ENCODE measurements at places on chromosomes 12 and 14. TPM values are rescaled to one million over a fixed set of nuclear protein-coding genes. Genes with fewer than 3 reads are reported as not detected.
A peak's percentile ranks its signal among the peaks of the same experiment; 100 is the strongest.

- no peak for DNase-seq
Observed at GRCh38 chr14:88798156-88798555, 5.4 kb upstream of the EML5 start.

DNA sequence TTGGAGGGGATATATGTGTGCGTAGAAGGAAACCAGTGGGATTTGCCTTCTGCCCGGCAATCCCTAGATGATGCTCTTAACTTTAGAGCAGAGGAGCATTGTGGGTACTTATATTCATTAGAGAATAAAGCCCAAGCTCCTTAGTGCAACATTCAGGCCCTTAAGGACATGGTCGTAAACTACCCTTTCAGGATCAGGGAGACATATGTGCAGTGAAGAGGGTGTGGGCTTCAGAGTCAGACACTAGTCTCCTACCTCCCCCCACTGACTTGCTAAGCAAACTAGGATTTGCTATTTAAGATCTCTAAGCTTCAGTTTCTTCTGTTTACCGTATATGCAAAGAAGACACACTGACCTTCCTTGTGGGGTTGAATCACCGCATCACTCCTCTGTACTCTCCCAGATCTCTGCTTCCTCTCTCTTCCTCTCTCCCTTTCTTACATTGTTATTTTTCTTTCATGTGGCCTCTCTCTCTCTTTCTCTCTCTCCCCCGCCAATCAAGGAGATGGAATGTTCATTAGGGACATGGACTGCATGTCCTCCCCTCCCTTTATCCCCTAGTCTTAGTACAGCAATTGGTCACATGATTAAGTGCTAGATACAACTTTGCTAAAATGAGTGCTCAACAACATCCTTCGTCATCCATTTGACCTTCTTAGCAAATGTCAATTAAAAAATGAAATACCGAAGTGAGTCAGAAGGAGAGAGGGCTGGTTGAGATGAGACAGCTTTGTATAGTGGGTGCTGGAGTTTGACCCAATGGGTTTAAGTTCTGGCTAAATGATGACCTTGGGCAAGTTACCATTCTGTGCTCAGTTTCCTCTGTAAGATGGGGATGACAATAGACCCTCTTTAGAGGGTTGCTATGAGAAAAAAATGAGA is 91.7 kb downstream of the TMX1 start:
- DNase-seq: no peak

AVPR1A gene
- polyA plus RNA-seq: 5.8 TPM

EIF5 gene
- polyA plus RNA-seq: 196 TPM

GRCh38 chr14:59159169-59159568 is 29.3 kb upstream of the DAAM1 start:
- DNase-seq: no peak

DNA sequence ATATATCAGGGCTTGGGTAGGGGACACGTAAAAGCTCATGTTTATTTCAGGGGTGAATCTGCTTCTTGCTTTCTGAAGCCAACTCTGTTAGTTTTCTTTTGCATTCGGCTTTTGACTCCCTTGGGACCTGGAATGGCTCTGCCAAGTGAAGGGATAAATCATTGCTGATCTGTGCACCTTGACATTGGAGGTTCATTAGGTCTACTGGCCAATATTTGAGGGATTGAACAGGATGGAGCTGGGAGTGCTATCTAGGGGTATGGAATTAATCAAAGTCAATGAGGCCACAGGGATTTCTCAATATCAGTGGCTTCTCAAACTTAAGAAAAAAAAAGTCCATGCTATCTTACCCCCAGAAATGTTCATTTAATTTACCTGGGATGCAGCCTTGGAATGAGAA is 203.5 kb upstream of the RMST start:
- no peak for DNase-seq

GRCh38 chr14:65304963-65305362 is 107.6 kb upstream of the FUT8 start:
- DNase-seq: no peak

AICDA gene
- 0.46 TPM for polyA plus RNA-seq

DNA sequence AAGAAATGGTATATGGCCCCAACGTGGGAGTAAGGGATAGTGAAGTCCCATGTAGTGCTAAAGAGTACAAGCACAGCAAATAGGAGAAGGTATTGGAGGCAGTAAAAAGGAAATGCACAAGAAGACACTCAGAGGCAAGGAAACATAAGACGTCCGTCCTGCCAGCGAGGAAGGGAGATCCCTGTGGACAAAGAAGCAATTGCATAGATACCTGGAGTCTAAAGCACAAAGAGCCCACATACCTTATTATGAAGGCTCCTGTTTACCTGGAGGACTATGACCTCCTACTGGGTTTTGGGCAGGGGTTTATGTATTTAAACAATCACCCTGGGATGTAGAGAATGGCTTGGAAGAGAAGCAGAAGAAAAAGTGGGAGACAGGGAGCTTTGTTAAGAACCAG is 341.2 kb upstream of the DCN start:
- no peak for DNase-seq

DNA sequence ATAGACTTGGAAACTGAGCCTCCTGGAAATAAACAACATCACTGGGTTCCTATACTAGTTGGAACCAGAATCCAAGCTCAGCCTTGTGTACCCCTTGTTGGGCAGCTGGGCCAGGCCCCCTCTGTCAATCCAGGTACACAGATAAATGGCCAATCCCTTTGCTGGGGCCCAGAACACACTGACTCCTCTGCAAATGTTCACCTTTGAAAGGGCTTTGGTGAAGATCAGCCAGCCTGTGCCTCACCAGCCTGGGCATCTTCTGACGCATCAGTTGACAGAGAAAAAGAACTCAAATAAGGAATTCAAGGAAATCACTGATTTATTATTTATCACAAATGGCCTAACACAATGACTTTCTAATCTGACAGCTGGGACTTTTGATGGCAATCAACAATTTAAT is 1090.2 kb downstream of the BCL11B start:
- no peak for DNase-seq

DNA sequence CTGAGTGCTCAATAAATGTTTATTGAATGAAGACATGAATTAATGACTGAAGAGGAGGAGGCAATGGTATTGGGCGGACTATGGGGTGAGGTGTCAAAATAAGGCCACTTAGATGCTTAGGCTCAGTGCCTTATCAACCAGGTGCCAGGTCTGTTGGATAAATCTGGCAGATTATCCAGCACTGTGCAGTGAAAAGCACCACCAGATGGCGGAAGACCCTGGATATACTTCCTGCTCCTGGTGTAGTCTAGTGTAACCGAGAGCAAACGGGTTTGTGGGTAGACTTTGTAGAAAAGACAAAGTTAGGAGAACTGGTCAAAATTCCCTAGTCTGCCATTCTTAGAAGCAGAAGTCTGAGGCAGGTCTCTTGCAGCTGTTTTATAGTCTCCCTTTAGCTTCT is 306.3 kb downstream of the ATP23 start:
- DNase-seq: no peak

- peak; percentile 7 for DNase-seq
Observed at GRCh38 chr12:23906329-23906728, 43.1 kb downstream of the SOX5 start.
